Activated naive CD8-positive, alpha-beta T cell treated with anti-CD3 and anti-CD28 coated beads, Interleukin-2, amount 50 U/mL, for 16 hours (primary cell): ENCODE measurements at places on chromosomes 5 and 9.
A peak's percentile ranks its signal among the peaks of the same experiment; 100 is the strongest.

GRCh38 chr9:35976726-35977125, 18.8 kb upstream of the OR2S2 start:
- no peak for DNase-seq

- no peak for DNase-seq
Observed at GRCh38 chr5:159053708-159054107, 46.0 kb downstream of the EBF1 start.

- no peak for DNase-seq
Observed at GRCh38 chr5:160799184-160799583, 52.8 kb downstream of the ATP10B start.

- DNase-seq: no peak
Observed at GRCh38 chr9:132849185-132849706, 28.8 kb downstream of the AK8 start.

DNA sequence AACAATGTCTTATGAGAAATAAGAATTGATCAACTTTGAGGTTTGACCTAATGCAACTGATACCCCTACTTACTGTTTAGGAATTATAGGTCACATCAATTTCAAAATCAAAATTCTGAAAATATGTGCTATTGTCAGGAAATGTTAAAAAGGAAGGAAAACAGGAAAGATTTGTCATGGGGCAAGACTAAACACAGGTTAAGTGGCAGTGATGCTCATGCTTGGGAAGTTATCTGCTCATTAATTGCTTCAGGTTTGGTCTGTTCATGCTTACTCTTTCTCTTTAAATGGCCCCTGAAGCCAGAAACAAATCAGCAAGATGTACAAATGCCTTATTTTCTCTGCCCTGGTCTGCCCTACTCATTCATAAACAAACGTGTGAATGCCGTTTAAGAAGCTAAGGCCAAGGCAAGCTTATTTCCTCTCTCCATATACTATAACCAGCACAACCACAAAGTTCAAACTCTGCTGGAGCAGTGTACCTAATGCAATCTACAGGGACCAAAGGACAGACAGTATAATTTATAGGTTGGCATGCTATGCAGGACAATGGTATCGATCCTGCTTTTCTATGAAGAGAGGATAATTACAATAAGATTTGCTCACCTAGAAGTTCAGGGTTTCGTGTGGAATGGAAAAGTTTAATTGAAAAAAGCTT, 177.2 kb downstream of the GNAQ start:
- no peak for DNase-seq

DNA sequence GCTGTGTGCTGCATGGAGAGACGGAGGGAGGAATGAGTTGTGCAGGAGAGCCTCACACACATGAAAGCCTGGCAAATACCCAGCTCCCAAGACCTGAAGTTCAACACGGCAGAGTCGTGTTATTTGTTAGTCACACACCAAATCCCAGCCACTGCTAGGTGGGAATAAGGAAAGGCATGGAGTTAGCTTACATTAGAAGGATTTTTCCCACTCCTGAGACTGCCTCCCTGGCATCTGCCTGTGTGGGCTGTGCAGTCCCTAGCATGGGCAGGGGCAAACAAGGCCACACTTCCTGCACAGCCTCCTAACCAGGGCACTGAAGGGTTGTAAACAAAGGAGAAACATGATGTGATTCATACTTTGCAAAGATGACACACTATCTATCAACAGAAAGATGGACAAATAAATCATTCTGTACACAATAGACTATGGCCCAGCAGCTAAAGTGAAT, 306.8 kb downstream of the SPOCK1 start:
- DNase-seq: no peak

- DNase-seq: no peak
Observed at GRCh38 chr5:133129950-133130349, 78.1 kb downstream of the HSPA4 start.

DNA sequence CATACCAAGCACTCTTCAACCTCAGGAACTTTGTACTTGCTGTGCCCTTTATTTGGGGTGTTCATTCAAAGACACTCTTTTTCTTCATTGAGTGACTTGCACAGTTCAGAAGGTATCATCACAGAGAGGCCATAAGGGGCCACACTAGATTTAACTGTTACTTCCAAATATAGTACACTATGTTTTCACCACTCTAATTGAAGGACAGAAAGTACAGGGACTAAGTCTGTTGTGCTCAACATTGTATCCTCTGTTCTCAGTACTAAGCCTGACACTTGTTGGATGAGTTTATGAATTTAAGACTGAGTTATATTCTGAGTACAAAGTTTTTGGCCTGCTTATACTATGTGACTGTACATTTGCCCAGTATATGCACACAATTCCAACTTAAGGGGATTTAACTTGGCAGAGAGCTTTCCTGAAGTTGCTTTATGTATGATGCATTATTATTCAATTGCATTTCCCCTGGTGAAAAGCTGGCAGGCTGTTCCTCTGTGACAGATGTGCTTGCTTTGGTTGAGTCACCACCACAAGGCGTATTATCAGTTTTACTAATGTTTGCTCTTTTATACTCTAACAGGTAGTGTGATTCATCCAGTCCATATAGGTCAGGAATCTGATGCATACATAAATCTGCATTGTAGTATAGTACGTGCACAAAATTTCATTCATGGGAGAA, 714.8 kb downstream of the TLR4 start:
- DNase-seq: no peak

GRCh38 chr9:2758898-2759510, 41.7 kb downstream of the KCNV2 start:
- no peak for DNase-seq

- no peak for DNase-seq
Observed at GRCh38 chr9:89635816-89636215, 31.0 kb downstream of the GADD45G start.

GRCh38 chr9:77731930-77732329, 83.8 kb upstream of the GNA14 start:
- DNase-seq: no peak

- DNase-seq: peak; percentile 21
Observed at GRCh38 chr5:91311697-91312501, 71.2 kb downstream of the ARRDC3 start.

GRCh38 chr5:9173281-9174048, 372.4 kb downstream of the SEMA5A start:
- DNase-seq: no peak

DNA sequence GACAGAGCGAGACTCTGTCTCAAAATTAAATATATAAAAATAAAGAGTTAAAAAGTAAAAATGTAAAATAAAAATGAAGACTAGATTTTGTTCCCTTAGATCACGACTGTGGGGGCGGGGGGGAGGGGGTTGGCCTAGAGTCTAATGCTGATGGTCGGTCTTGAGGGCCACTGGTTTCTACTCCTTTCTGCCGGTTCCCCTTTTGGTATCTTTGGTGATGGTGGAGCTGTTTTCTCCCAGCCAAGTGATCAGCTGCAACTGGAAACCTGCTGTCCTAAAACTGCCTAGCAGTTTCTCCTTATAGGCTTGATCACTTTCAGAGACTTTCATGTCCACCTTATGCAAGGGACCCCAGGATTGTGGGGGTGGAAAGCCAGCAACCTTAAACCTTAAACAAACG, 1.1 kb downstream of the SRD5A1 start:
- DNase-seq: no peak

DNA sequence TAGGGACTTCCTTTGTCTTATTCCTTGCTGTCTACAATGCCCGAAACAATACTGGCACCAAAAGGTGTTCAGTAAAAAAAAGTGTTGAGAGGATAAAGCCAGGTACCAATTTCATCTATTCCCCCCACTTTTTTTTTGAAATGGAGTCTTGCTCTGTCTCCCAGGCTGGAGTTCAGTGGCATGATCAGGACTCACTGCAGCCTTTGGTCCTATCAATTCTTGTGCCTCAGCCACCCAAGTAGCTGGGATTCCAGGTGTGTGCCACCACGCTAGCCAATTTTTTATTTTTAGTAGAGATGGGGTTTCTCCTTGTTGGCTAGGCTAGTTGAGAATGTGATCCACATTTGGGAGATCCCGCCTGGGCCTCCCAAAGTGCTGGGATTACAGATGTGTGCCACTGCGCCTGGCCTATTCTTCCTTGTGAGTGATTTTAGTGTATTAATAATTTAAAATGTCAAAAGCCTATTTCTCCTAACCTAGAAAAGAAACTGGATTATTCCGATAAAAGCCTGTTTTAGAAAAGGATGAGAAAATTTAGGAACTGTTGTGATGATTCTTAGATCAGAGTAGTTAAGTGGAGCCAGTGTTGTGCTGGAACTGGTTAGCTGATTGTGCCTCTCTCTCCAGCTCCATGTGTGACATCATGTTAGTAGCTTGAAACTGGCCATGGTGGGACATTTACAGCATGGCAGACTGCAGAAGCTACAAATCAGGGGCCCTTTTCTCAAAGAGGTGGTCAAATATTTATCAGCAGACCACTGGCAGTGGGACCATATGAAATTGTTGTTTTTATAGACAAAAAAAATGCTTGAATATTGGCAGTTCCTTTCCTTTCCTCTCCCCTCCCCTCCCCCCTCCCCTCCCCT, 14.3 kb downstream of the CDC42SE2 start:
- DNase-seq: no peak

DNA sequence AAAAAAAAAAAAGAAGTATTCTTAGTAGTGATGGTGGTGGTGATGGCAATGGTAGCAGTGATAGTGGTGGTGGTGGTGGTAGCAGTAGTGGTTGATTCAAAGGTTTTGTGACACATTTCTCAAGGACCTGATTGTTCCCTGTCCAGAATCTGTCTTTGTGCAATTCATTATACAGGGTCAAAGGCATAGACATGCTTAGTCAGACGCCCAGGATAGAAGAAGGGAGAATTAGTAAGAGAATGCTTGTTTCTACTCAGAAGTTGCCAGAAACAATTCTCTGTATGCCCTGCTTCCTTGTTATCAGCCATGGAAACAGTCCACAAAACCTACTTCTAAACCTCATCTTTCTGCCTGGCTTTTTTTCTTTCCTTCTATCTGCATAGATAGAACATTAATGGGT, 89.4 kb downstream of the SLC44A1 start:
- no peak for DNase-seq

DNA sequence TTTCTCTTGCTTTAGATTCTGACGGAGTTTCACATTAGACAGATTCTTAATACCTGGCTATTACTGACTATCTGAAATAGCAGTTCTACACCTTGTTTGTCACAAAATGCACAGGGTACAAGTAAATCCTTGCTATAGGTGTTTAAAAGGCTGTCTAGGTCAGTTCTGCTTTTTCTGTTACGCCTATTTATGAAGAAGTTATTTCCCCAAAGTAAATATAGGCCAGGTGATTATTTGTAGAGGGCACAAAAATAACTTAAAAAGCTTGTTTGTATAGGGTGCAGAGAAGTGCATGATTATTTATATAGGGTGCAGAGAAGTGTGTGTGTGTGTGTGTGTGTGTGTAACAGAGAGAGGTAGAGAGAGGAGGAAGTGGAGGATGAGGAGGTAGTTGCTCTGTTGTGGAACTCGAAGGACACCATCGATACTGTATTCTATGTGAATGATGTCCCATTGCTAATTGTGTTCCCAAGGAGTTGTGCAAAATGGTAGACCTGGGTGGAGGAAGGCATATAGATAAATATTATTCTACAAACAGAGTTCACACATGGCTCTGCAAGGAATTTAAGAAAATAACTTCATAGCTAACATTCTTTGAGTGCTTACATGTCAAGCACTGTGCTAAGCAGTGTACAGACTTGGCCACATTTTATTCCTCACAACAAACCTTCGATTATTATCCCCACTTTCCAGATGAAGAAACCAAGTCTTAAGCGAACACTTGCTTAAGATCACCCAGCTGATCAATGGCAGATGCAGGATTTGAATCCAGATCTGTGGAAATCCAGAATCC, 96.3 kb upstream of the EQTN start:
- no peak for DNase-seq

GRCh38 chr9:134370213-134370492, 43.9 kb downstream of the RXRA start:
- no peak for DNase-seq

GRCh38 chr5:154435226-154435625, 10.6 kb upstream of the SAP30L start:
- DNase-seq: no peak

GRCh38 chr9:136978865-136979544, 1.7 kb downstream of the PTGDS start:
- DNase-seq: no peak

DNA sequence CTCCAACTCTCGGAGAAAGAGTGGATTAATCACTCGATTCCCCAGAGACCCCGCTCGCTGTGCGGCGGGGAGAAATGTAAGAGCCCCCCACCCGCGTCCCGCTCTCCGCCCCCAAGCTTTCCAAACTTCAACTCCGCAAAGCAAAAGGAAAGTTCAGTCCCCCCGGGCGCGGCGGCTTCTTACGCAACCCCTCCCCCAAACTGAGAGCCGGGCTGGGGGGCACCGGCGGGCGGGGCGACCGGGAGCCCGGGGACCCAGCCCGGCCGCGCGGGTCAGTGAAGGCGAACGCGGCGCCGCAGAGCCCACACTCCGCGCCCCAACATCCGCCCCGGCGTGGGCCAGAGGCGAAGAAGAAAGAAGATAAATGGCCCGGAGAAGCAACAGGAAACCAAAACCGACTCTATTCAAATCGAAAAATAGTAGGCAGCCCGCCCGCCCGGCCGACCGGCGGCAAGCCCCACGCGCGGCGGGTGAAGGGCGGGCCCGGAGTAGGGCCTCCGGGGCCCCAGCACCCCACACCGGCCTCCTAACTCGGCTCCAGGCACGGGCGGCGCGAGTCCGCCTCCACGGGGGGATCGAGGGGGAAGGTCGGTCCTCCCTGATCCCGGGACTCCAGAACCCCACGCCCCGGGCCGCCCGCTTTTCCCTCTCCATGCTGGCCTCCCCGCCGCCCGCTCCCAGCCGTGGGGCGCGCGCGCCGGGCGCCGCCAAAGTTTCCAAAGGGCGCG, 720 bp downstream of the NOTCH1 start:
- no peak for DNase-seq

GRCh38 chr9:101691657-101692056, 46.8 kb downstream of the GRIN3A start:
- DNase-seq: no peak

DNA sequence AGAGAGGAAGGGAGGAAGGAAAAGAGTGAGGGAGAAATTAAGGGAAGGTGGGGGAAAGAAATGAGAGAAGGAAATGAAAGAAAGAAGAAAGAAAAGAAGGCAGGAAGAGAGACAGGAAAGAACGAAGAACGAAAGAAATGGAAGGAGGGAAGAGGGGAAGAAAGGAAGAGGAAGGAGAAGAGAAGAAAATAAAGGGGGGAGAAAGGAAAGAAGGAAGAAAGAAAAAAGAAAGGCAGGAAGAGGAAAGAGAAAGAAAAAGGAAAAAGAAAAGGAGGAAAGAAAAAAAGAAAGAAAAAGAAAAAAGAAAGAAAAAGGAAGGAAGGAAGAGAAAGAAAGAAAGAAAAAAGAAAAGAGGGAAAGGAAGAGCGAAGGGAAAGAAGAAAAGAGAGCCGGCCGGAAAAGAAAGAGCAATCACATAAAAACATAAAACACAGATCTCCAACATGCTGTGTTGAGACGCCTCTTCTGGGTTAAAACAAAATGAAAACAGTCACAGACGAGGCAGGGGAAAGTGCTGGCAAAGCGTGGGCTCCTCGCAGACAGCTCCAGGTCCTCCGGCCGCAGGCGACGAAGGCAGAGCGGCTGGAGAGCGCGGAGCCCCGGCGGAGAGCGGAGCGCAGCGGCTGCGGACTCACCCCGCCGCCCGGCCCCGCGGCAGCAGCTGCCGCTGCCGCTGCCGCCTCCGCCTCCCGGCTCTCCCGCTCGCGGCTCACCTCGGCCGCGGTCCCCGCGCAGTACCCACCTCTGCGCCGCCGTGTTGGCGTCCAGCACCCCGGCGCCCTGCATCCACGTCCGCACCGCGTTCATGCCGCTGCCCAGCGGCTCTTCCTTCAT, 896 bp downstream of the EBF1 start:
- no peak for DNase-seq
